ENCODE measurements at places on chromosomes 16 and 17. TPM values are rescaled to one million over a fixed set of nuclear protein-coding genes. Genes with fewer than 3 reads are reported as not detected.

The CIBAR2 gene
- total RNA-seq = not detected

The GAA gene
- 55.8 TPM for total RNA-seq

The TAC4 gene
- total RNA-seq = not detected

The DNAAF8 gene
- 2.4 TPM for total RNA-seq

The TMEM114 gene
- total RNA-seq = not detected

The ZNF48 gene
- 15.2 TPM for total RNA-seq

The DCAKD gene
- total RNA-seq = 14.5 TPM

All from A549 treated with Mapracorat at 1 μM for 4 hours (cell line).